ENCODE measurements at places on chromosomes 2 and 18.

- no peak for DNase-seq
Observed at GRCh38 chr2:153222231-153223165, 256.1 kb downstream of the RPRM start.

DNA sequence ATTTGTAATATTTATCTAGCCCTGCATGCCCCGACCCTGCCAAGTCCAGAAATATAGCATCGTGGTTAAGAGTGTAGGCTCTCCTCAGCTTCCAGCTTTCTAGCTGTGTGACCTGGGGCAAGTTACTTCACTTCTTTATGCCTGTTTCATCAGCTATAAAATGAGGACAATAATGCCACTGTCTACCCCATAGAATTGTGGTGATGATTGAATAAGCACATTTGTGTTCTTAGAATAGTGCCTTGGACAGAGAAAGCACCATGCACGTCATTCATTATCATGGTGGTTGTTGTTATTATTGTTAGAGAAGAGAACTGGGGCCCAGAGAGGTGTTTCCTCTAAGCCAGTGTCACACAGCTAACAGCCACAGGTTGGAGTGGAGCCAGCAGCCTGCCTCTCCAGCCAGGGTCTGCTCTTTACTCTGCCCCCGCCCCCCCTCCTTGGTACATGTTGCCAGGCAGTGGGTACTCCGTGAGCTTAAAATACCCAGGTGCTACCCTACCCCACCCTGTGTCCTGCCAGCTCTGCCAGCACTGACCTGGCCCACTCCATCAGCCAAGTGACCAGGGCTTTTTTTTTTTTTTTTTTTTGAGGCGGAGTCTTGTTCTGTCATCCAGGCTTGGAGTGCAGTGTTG, 202.1 kb downstream of the CTIF start:
- DNase-seq = no peak

DNA sequence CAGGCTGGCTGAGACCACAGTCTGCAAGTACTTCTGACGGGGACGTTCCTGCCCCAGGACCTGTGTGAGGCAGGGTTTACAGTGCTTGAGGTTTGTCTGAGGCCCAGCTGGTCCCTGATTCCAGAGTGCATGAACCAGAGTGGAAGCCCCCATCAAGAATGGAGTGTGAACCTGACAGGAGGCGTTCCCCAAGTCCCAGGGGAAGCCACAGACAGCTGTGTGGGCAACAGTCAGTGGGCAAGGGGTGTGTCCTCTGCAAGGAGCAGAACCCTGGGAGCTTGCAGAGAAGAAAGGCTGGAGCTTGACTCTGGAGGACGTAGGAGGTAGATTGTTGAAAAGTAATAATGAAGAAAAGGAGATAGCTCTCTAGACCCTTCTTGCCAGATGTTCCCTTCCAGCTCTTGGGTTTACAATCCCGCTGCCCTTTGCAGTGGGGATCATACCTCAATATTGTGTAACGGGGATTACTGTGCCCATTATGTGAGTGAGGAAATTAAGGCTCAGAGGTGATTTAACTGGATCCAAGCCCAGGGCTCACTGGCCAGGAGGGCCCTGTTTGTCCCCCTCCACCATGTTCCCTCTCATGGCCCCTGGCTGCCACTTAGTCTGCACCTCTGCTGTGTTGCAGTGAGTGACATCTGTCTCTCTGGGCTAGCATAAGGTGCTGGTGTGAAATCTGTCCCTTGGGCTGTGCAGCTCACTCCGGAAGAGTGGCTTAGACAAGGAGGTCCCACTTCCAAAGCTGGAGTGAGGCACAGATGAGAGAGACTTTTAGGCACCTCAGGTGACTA, 6.2 kb downstream of the DBI start:
- no peak for DNase-seq

DNA sequence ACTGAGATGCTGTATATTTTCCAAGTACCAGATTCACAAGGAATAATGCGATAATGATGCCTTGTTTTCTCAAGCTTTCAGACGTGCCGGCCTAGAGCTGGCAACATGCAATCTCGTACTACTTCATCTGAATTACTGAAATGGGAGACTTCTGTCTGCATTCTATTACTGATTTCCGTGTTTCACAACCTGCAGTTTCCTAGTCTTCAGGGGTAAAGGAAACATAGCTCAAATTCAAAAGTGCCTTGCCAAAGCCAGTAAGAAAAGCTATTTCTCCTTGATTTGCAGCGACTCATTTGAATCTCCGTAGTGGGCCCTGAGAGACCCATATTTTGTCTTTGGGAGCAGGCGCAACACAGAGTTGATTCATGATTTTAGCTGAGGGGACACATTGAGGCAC, 289.0 kb downstream of the CNTNAP5 start:
- no peak for DNase-seq

- DNase-seq = no peak
Observed at GRCh38 chr2:69685321-69686048, 41.9 kb upstream of the AAK1 start.

- no peak for DNase-seq
Observed at GRCh38 chr2:76000425-76000824, 289.7 kb upstream of the GCFC2 start.

DNA sequence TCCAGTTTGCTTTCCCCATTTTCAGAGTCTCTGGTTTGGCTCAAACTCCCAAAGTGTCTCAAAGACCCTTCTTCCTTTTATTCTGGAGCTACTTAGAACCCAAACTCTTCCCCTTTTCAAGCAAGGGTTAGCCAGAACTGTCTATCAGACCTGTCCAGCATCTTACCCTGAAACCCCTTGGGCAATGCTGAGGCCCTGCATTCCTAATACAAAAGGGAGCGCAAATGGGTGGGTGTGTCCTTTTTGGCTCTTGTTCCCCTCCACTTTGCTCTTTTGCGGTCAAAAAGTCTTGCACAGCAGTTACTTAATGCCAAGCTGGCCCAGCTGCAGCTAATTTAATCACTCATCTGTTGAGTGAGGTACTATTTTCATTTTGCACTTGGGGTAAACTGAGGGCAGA, 231.2 kb upstream of the FOSL2 start:
- no peak for DNase-seq

DNA sequence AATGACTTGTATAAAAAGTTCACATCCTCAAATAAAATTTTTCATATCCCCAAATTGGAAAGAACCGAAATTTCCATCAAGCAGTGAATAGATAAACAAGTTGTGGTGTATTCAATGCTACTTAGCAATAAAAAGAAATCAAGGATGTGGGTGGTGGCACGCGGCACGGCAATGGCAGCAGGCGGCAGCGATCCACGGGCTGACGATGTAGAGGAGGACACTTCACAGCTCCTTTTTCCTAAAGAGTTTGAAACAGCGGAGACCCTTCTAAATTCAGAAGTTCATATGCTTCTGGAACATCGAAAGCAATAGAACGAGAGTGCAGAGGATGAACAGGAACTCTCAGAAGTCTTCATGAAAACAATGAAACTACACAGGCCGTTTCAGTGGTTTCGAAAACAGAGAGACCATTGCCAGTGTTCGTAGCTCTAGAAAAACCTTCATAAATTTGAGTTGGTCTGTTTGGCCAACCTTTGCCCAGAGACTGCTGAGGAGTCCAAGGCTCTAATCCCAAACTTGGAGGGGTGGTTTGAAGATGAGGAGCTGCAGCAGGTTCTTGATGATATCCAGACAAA, 9.8 kb upstream of the IL36A start:
- no peak for DNase-seq

DNA sequence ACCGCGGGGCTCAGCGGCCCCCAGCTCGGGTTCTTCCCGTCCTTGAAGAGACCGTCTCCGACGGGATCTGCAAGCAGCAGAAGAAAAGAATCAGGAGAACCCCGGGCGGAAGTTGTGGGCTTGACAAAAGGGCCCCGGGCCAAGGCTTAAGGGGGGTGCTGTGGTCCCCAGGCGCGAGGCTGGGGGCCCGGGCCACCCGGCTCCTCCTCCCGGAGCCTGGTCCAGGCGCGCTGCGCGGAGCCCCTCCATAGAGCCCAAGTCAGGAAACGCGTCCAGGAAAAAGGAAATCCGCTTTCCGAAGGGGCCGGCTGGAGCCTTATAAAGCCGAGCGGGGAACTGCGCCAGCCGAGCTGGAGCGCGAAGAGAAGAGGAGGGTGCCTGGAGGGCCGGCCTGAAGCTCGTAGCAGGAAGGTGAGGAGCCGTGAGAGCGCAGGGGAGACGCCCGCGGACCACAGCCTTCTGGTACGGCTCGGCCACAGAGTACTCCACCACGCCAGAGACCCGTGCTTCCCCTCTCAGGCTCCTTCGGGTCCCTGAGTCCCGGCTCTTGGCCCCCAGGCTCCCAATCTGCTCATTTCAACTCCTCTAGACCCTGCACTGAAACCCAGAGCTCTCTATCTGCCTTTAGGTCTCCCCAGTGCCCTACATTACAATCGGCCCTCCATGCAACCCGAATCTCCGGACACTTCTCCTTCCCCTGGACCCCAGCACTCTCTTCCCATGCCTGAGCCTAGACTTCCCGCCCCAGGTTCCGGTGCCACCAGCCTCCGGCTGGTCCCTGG, 554 bp downstream of the FEV start:
- no peak for DNase-seq

- DNase-seq = no peak
Observed at GRCh38 chr2:47193607-47194006, 38.5 kb upstream of the STPG4 start.

GRCh38 chr2:8882094-8882493, 44.7 kb upstream of the KIDINS220 start:
- peak; percentile 22 for DNase-seq

GRCh38 chr2:16546128-16546754, 119.4 kb downstream of the CYRIA start:
- DNase-seq = no peak

GRCh38 chr18:45384962-45385315, 230.3 kb upstream of the SLC14A2 start:
- DNase-seq = no peak

GRCh38 chr2:59741840-59742239, 811.6 kb downstream of the BCL11A start:
- no peak for DNase-seq

DNA sequence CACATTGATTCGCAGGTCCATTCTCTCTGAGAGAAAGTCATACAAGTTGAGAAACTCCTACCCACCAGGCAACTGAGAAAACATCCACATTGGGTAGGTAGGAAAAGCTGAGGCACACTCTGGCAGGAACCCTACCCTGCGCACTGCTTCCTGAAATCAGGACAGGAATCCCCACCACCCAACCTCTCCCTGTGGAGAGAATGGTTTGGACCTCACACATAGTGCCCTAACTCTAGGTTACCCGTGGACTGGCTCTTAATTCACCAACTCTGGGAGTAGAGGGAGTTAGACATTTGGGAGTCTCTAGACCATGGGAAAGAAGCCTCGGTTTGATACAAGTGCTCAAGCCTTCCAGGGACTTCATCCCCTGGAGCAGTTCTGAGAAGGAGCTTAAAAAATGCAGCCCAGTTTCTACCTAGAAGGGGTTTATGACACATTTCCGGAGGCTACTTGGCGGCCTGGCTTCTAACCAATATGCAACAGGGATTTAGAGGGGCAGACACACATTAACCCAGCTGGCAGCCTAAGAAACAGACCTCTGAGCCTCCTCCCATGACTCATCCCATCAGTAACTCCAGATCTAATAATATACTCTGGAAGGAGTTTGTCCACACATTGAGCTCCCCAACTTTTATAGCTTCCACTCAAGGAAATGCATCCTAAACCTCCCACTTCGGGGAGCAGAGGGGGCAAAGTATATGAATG, 136.7 kb downstream of the EML6 start:
- DNase-seq = no peak

GRCh38 chr2:206836722-206837121, 71.3 kb downstream of the FASTKD2 start:
- no peak for DNase-seq

- no peak for DNase-seq
Observed at GRCh38 chr2:180062178-180062577, 55.1 kb upstream of the CWC22 start.

- DNase-seq = no peak
Observed at GRCh38 chr2:6443061-6443823, 422.5 kb downstream of the CMPK2 start.

- no peak for DNase-seq
Observed at GRCh38 chr2:42768706-42769256, 4.8 kb upstream of the OXER1 start.

GRCh38 chr2:28702415-28702861, 49.2 kb upstream of the PPP1CB start:
- DNase-seq = no peak

DNA sequence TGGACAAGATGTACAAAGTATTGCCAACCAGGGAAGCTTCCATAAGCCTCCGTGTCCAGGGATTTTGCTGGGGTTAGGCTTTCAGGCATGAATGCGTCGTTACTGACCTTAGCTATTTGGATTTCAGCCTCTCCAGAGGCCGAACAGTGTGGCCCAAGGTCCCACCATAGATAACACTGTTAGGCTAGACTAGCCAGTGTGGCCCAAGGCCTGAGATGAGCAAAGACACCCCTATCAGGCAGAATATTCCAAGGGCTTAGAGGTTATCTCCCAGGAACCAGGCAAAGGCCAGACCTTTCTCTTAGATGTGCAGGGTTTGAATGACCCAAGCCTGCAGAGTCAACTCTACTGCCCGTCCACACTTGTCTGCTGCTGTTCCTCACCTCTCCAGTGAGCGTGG, 131.7 kb upstream of the NDUFV2 start:
- DNase-seq = no peak

GRCh38 chr2:30306522-30306921, 75.2 kb downstream of the LBH start:
- no peak for DNase-seq

- no peak for DNase-seq
Observed at GRCh38 chr18:9708057-9708433, at the start of gene RAB31. TSS of gene RAB31 (plus strand) at chr18:9708301. CDS start at chr18:9708406, 105 bp downstream.

GRCh38 chr18:34493566-34494358, 216.3 kb upstream of the DTNA start:
- no peak for DNase-seq

- no peak for DNase-seq
Observed at GRCh38 chr18:48898521-48898920, 52.2 kb downstream of the SMAD7 start.

GRCh38 chr2:129492548-129492947, 486.9 kb upstream of the RAB6C start:
- DNase-seq = no peak

DNA sequence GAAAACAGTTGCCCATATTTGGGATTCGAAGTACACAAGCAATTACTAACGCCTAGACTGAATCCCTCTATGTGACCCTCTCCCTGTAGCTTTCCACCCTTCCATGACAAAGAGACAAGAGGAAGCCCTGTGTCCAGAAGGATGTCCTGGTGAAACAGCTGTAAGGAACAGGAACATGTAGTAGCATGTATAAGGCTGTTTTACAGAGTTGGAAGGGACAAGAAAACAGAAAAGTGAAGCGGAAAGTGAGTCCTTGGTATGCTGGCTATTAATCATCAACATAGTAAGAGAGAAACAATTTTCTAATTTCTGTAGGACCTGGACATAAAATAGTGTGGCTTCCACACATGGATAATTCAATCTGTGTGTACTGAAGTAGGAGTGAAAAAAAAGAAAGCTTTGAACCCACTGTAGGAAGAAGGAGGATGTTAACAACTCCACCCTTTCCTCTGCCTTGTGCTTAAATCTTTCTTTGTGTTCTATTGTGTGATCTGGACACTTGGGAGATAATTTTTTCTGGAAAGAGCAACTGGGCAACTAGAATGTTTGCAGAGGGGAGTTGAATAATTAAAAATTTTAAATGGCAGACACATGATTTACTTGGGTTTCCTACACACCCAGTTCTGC, 162.3 kb upstream of the ZSWIM2 start:
- DNase-seq = no peak

Measured in HCT116 (cell line).